Activated CD4-positive, alpha-beta T cell treated with anti-CD3 and anti-CD28 coated beads, Interleukin-2, amount 50 U/mL, for 24 hours (primary cell): ENCODE measurements at places on chromosomes 7 and 10.

GRCh38 chr7:44750921-44751571 lies 2.4 kb downstream of the ZMIZ2 start:
- DNase-seq, result peak; percentile 50

DNA sequence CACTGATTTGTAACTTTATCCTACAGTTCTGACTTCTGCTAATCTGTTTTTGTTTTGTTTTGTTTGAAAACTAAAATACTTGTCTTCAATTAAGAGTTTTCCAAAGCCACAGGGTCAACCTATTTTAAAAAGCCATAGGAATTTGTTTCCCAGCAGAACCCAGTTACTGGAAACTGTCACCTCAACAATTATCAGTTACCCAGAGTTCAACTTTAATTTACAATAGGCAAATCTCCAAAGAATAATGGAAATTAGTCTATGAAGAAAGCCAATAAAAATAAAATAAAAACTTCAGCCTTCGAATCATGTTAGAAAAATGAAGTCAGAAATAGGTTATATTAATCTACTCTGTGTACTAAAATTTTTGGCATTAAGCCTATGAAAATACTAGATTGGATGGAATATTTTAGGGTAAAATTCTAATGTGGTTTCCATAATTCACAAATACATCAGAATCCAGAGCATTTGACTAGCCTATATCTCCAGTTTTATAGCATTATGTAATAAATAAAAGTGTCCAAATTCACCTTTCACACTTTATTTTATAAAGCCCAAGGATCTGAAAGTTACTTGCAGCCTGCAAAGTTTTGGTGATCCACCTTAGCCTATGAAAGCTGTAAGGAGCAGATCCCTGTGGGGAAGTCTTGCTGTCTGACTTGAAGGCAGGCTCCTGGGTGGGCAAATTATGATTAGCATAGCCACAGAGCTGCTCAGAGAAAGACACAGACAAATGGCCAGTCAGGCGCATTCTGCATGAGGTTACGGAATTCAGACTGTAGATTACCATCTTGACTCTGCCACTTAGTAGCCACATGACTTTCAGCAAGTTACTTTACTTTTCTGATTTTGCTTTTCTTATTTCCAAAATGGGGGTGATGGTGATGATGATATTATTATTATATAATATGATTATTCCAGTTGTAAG lies 250.0 kb upstream of the HGF start:
- no peak for DNase-seq

- no peak for DNase-seq
These were observed 16.8 kb downstream of the HNRNPA2B1 start for GRCh38 chr7:26183545-26184280.

DNA sequence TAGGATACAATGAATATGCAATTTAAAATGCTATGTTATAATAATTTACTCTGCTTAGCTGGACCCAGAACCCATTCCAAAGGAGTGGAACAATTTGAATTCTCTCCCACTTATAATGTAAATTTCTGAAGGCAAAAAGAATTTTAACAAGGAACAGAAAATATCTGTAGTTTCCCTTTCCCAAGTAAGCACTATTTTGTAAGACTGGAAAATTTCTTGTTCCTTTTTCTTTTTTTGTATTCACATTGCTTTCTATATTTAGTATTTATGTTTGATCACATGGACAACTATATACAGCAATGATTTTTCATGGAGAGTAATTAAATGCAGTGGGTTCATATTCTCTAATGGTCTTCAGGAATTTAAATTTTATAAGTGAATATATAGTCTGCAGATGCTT lies 127.4 kb downstream of the GPR85 start:
- DNase-seq, result no peak

DNA sequence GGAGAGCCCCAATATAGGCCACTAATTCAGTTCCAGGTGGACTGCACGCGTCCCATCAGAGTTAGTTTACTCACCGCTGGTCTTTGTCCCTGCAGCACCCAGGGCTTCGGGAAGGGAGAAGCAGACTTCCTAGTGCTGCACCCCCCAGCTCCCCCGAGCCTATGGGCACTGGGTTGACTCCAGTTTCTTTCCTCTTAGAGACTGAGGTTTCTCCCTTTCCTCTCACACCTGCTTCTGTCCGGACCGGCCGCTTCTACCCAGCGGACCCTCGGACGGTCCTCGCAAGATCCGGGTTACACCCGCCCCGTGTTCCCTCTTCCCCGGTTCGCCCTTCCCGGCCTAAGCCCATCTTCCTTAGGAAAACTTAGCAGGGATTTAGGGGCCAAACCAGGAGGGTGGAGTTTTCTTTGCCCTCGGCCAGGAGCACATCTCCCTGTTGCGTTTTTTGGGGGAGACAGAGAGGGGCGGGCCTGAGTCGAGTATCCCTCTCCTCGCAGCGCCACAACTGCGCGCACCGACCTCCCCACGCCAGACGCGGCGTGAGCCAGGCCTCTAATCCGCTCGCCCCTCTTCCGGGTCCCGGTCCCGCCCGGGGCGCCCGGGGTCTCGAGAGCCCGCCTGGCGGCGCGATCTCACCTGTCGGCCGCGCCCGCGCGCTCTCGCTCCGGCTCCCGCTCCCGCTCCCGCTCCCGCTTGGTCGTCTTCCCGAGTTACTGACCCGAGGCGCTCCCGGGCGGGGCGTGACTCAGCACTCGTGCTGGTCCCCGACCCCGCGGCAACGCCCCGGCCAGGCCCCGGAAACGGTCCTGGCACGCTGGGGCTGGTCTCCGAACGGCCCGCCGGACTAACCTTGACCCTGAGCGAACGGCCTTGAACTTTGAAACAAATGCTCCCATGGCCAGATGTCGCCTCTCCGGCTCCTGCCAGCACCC lies at the start of gene AIFM2:
Gene AIFM2, minus strand, starts transcription at position 728 of the 932 bp plus-strand sequence. CDS start 8,741 bp downstream, outside the sequence.
- DNase-seq, result no peak

GRCh38 chr7:126699707-126700106 lies 553.0 kb downstream of the GRM8 start:
- DNase-seq, result no peak

GRCh38 chr10:1378473-1378872 lies 322.3 kb downstream of the WDR37 start:
- DNase-seq, result no peak

DNA sequence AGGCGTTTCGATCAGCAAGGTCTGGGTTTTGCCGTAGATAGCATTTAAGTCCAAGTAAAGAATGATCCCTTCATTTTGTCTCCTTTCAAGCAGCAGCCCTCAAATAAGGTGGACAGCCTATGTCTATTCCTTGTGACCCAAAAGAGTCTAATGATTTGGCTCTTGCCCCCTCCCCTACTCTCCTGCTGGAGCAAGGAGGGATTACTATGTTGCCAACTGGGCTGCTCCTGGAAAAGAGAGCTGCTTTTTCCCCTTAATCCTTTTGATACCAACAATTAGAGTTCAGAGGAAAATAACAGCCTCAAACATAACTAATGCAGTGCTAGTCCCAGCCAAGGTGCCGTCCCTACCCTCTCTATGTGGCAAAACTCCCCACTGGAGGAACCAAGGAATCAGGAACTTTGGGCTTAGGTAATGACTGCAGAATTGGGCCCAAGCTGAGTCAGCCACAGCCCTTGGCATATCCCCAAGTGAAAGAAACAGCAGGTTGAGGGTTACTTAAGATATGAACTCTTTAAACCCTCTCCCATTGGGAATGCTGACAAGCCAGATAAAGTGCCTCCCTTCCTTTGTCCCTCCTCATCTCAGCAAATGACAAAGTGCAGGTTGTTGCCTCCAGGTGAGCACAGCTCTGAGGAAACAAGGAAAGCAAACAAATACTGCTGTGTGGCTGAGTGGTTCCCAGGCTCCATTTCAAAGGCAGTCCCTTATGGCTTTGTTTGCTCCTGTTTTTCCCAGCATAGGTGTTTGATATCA lies 643.7 kb downstream of the INHBA start:
- no peak for DNase-seq

GRCh38 chr7:17370901-17371585 lies 72.6 kb downstream of the AHR start:
- no peak for DNase-seq

DNA sequence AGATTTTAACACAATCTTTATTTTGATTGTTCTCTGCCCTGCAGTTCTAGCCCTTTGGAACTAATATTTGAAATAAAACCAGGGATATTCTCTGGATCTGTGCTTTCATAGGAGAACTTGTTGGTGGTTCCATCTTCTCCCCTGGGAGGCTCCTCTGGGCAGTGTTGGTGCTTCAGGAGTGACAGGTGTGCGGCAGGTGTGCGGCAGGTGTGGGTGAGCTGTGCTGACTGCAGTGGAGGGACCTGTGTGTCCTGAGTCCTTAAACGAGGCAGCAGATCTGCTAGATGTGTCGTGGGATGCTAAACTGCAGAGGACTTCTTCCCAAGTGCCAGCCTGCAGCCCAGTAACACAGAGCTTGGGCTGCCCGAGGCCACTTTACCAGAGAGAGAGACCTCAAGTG lies 98.4 kb downstream of the LYZL1 start:
- DNase-seq, result no peak

GRCh38 chr7:16083931-16084330 lies 337.4 kb downstream of the CRPPA start:
- DNase-seq, result no peak

- DNase-seq, result no peak
These were observed 66.7 kb downstream of the PFKFB3 start for GRCh38 chr10:6269432-6269831.

DNA sequence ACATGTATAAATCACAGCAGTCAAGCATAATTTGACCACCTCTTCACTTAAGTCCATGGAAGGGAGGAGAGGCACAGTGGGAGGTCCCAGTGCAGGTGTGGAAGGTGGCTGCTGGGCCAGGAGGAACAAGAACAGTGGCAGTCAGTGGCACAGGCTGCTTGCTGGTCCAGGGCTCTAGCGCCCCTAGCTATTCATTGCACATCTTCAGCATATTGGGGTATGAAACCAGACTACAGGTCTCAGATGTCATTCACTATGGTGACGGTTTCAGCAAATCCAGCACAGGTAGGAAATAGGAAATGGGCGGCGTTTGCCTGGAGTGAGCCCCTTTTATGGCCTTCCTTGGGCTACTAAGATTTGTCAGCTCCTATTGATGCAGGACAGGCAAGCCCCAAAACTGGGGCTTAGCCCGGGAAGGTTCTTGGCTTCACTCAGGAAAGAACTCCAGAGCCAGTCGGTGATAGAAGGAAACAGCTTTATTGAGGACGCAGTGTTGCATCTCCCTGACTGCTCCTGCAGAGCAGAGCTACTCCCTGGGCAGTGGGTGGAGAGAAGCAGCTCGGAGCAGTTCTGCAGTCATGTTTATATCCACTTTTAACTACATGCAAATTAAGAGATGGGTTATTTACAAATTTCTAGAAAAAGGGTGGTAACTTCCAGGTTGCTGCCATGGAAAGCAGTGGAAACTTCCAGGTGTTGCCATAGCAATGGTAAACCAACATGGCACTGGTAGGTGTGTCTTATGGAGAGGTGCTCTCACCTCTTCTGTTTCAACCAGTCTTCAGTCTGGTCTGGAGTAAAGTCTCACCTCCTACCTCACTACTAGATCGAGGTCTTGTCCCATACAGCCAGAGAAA lies 608.8 kb downstream of the PARD3 start:
- no peak for DNase-seq

DNA sequence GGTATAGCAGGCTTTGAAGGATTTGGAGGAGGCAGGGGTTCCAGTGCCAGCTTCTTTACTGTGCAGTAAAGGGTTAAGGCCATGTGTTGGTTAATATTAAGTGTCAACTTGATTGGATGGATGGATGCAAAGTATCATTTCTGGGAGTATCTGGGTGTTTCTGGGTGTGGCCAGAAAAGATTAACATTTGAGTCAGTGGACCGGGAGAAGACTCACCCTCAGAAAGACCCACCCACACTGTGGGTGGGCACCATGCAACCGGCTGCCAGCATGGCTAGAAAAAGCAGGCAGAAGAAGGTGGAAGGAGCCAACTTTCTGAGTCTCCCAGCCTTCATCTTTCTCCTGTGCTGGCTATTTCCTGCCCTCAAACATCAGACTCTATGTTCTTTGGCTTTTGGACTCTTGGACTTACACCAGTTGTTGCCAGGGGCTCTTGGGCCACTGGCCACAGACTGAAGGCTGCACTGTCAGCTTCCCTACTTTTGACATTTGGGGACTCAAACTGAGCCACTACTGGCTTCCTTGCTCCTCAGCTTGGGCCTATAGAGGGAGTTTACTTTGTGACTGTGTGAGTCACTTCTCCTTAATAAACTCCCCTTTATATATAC lies 6.8 kb upstream of the TRUB1 start:
- DNase-seq, result no peak
